ENCODE measurements at places on chromosomes 7 and 10. TPM values are rescaled to one million over a fixed set of nuclear protein-coding genes. Genes with fewer than 3 reads are reported as not detected.

The GNAT3 gene
- total RNA-seq = not detected

The DGKB gene
- total RNA-seq = 0.11 TPM

- no peak for DNase-seq
Observed at GRCh38 chr7:4642468-4643203, 39.5 kb upstream of the FOXK1 start.

DNA sequence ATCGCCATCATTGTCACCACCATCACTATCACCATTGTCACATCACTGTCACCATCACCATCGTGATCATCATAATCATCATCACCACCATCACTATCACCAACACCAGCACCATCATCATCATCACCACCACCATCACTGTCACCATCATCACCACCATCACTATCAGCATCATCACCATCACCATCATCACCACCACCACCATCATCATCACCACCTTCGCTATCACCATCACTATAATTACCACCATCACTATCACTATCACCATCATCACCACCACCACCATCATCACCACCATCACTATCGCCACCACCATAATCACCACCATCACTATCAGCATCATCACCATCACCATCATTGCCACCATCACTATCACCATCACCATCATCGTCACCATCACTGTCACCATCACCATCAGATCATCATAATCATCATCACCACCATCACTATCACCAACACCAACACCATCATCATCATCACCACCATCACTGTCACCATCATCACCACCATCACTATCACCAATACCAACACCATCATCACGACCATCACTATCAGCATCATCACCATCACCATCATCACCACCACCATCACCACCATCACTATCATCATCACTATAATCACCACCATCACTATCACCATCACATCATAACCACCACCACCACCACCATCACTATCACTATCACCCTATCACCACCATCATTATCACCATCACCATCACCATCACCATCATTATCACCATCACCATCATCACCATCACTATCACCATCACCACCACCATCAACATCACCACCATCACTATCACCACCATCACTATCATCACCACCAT, 6.0 kb upstream of the GNA12 start:
- no peak for DNase-seq

DNA sequence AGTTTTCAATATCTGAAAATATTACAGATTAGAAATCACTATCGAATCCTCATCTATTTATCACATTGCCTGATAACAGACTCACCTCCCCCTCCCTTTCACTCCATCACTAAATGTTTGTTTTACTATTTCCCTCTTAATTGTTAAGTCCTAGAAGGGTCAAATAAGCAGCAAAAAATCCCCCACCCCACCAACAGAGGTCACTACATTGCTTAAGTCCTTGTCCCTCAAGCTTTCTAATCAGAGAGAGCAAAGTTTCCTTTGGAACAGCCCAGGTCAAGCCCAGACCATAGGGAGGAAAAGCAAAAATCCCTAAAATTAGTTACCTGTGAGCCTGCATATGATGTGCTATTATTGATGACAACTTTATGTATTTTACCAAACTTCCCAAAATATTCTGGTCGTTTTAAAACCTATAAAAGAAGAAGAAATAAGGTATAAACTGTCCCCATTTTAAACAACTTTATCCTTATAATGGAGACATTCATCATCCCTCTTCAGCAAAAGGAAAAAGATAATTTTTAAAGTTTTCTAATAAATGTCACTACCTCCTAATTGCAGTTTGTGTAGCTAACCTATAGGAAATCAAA, 95.0 kb downstream of the CNOT4 start:
- DNase-seq = peak; percentile 33

GRCh38 chr7:131021460-131021859, 287.5 kb upstream of the KLF14 start:
- no peak for DNase-seq

GRCh38 chr10:96133135-96133534, 3.0 kb downstream of the ZNF518A start:
- no peak for DNase-seq

DNA sequence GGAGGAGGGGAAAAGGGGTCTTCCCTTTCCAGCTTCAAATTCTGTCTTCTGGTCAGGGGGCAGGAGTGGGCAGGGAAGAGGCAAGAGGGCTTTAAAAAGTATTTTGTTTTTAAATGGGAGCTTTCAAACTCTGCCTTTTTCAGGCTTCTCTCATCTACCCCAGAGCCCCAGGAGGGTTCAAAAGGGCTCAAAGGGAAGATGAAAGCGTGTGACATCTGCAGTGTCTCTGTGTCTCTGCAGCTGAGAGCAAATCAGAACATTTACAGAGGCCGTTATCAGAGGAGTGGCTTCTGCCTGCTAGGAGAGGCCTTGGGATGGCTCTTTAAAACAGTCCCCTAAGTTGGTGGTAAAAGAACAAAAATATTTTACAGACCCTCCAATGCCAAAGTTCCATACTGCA, 30.3 kb downstream of the TRIM8 start:
- DNase-seq = no peak

DNA sequence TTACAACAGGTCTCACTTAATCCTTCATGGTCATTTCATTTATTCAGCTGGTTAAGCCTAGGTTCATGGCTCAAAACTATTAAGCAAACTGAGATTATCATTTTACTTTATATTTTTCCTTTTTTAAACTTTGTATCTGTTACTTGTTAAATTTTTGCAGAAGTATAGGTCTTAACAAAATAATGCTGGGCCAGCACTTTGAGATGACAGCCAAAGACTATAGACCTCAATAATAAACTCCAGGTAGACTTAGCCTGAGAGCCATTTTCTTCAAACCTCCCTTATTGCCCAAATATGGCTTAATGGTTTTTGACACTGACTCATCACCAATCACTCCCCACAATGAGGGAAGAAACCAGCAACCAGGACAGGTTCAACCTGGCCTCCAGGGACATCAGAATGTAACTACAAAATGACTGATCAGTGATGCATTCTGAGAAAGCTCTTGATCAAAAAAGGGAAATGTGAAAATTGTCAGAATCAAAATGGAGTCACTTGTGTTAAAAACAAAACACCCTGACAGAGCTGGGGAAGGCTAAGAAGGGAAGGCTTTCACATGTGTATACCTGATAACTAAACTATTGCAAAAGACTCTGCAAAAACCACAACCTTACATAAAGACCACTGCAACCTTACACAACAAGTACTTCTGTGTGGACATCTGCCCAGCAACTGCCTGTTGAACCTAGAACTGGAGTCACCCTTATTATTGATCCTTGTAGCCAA, 2.1 kb upstream of the CCDC126 start:
- DNase-seq = peak; percentile 75

All from Daoy (cell line).